ENCODE measurements at places on chromosomes 2 and 18. TPM values are rescaled to one million over a fixed set of nuclear protein-coding genes. Genes with fewer than 3 reads are reported as not detected.

The CLEC4F gene
- total RNA-seq, result 0.37 TPM

The ERICH2 gene
- not detected for total RNA-seq

The RAB31 gene
- total RNA-seq, result 23.5 TPM

The IL1F10 gene
- total RNA-seq, result not detected

The DDX18 gene
- total RNA-seq, result 87.4 TPM
